ENCODE measurements at places on chromosomes 16 and 17.

DNA sequence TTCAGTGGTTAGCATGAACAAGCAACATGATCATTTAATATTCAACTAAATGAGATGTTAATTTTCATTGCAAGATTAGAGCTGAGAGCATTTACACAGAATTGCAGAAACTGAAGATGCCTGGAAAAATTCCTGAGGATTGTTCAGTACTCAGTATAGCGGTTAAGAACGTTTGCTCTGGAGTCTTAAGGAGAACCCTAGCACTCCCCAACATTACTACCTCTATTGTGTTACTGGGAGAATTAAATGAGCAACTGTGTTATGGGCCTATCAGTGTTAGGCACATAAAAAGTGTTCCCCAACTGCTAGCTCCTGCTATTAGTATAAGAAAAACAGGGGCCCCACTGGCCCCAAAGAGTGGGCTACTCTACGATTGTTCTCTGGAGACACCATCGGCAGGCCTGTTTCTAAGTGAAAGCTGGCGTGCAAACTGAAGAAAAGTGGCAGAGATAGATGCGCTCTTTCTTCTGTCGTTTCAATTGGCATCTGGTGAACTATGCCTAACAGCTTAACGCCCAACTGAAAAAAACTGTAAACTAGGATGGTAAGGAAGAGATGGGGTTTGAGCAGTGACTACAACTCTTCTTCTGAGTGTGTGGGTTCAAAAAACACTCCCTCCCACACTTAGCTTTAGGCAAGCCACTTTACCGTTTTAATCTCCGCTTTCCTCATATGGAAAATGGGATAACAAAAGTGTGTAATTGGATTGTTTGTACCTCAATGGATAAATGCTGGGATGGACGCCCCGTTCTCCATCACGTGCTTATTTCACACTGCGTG, 1.3 kb downstream of the CDR2 start:
- no peak for DNase-seq

- peak; percentile 56 for DNase-seq
Measured at GRCh38 chr16:49531931-49532840, 158.6 kb downstream of the C16orf78 start.

GRCh38 chr16:23284584-23284983, 17.5 kb upstream of the SCNN1B start:
- no peak for DNase-seq

- no peak for DNase-seq
Measured at GRCh38 chr17:9648521-9649110, 3.3 kb downstream of the USP43 start.

DNA sequence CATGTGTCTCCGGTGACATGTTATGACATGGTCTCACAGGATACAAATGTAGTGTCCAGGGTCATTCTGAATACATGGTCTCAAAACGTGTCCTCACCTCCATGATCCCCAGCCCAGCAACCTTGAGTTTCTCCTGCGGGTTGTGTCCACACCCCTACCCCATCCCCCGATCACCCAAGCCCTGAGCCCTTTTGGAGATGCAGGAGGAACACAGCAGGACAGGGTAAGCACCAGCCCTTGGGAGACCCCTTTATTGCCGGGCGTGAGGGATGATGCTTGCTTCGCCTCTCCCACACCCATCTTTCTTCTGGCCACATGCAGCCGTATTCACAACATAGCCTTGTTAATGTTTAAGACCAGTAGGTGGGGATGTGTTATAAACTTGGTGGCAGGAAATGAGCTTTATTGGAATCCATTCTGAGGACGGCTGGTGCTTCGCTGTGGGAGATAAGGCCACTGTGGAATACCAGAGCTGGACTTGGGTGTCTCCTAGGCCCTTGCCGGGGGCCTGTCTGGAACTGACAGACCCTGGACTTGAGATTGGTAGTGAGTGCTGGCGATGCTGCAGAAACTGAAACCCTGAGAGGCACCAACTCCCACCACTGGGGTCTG, 5.5 kb downstream of the TMEM132E start:
- DNase-seq = no peak

DNA sequence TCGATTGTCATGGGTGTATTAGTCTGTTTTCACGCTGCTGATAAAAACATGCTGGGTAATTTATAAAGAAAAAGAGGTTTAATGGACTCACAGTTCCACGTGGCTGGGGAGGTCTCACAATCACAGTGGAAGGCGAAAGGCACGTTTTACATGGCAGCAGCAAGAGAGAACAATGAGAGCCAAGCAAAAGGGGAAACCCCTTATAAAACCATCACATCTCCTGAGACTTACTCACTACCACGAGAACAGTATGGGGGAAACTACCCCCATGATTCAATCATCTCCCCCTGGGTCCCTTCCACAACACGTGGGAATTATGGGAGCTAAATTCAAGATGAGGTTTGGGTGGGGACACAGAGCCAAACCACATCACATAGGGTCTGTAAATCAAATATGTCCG, 167.4 kb upstream of the XYLT1 start:
- DNase-seq = no peak

DNA sequence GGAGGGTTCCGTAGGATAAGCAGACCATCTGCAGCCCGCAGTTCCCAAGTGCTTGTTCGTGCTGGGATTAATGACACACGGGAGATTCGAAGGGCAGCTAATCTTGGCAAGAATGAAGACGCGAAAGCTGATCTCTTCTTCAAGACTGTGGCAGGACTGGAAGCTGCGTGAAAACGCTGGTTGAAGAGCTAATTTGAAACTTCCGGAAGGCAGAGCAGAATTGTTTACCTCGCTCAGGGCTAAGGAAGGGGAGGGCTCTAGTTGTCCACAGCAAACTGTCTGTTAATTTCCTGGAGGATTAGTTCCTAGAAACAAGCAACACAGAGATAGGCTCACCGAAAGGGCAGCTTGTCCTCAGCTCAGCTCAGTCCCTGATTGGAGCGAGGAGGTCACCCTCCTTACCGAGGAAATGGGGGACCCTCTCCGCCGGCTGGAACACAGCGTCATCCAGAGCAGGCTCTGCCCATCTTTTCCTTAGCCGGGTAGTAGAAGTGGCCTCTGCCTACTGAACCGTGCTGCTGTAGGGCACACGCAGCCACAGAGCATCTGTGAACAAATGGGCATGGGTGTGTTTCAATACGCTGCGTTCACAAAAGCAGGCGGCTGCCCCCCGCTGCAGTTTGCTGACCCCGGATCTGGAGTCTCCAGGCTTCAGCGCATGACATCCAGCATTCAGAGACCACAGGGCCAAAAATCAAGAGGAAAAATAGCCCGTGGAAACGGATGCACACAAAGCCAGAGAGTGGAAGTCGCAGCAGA, 16.7 kb upstream of the BAIAP2 start:
- no peak for DNase-seq

- no peak for DNase-seq
Measured at GRCh38 chr16:10876799-10877341, at the start of gene CIITA. Gene CIITA, plus strand, starts transcription at chr16:10877202. Its CDS starts 129 bp downstream, at chr16:10877331.

DNA sequence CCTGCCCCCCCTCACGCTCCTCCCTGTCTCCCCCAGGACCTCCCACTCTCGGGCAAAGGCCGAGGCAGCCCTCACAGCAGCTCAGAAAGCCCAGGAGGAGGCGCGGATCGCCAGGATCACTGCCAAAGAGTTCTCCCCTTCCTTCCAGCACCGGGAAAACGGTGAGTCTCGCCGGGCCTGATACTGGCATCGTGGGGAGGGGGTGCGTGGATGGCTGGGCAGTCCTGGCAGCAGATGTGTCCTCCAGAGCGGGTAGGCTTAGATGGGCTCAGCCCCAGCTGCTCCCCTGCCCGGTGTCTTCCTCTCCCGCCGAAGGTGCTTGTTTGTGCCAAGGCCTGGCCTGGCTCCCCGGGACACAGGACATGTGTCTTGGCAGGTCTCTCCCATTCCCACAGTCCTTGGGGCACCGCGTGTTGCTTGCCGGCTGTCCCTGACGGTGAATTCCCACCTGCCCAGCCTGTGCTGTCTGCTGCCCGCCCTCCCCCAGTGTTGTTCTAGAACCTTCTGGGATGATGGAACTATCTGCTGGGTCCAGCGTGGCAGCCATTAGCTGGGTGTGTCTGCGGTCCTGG, 81.6 kb downstream of the KLHDC4 start:
- DNase-seq = no peak

- DNase-seq = no peak
Measured at GRCh38 chr16:53266156-53266555, 168.1 kb upstream of the RBL2 start.

- DNase-seq = no peak
Measured at GRCh38 chr17:22506861-22507260, 814.5 kb downstream of the KCNJ18 start.

DNA sequence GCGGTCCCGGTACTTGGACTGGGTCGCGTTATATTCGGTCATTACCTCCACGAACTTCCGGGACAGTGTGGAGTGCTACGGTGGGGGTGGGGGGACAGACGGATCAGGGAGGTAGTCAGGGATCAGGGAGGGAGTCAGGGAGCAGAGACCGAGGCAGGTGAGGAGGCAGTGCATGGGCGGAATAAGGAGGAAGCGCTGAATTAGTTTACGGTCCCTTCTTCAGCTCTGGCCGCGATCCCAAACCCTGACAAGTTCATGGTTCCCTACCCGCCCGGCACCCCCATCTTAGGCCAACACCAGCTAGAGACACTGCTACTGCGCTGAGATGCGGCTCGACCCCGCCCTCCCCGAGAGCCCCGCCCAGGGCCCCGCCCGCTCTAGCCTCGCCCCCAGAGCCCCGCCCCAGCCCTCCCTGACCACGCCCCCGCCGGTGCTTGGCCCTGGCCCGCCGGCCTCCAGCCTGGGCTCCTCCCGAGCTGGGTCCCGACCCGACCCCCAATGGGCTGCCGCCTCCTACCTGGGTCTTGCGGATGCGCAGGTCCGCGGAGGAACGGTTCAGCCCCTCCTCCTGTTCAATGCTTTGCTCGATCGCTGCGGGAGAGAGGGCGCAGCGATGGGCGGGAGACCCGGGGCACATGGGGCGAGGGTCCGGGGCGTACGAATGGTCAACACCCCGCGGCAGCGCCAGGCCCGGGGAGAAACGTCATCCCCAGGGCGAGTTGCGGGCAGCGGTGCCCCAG, 12.1 kb downstream of the HSD3B7 start:
- DNase-seq = no peak

GRCh38 chr16:80288616-80289015, 252.2 kb upstream of the DYNLRB2 start:
- no peak for DNase-seq

- DNase-seq = peak; percentile 27
Measured at GRCh38 chr17:60601447-60602384, 1.7 kb downstream of the PPM1D start.

DNA sequence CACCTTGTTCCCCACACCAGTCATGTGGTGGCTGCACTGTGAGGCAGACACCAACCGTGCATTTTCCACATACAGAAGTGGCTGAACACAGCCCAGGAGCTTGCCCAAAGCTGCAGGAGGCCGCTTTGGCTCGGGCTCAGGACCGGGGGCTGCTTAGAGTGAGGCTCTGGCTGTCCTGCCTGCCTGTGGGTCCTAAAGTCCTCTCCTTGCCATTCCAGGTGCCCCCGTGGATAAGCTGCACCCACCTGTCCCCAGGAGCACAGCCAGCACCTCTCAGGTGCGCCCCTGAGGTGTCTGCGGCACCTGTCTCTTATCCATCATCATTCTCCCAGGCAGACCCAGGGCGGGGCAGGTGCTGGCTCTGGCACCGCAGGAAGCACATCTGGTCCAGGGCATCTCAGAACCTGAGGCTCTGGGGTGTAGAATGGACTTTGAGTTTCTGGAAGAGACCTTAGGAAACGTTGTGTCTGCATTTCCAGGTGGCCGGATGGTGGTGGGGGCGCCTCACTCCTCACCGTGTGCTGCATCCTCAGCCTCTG, 180.5 kb upstream of the ZNF469 start:
- no peak for DNase-seq

DNA sequence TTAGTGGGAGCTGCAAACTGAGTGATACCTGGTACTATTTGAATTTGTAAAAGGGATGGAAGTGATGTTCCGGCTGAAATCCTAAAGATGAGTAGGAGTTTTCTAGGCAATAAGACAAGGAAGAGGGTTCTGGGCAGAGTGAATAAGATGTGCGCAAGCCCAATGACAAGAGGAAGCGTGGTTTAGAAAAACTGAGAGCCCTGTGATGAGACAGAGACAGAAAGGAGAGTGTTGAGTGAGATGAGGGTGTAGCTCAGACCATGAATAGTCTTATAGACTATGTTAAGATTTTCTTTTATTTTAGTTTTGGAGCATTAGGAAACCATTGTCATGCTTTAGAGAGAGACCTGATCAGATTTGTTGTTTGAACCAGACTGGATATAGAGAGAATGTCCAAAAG, 50.2 kb downstream of the COX10 start:
- DNase-seq = no peak

DNA sequence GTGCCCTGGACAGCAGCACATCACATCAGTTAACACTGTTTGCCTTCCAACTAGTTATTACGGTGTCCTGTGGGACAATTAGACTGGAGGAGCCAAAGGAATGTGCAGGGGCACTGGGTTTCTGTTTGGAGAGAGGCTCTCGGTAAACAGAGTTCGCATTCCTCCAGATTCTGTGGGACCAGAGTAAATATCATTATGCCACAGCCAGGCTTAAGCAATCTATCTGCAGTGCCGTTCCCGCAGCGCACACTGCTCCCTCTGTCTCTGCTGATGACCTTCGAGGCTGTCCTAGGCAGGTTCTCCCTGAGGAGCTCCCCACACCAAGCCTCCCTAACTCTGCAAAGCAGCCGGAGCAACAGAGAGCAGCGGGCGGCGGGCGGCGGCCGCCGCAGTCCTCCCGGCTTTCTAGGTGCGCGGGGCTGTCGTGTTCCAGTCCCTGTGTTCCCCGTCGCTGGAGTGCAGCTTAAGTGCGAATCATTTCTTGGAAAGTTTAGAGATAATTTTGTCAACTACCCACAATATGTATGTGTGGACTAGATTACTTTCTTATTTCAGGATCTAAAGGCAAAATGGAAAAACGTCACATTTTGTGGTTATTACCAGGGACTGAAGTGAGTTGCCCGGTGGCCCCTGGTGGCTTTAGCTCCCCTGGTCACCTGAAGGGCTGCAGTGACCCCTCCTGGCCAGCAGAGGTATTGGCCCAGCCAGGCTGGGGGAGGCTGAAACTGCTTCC, 43.3 kb downstream of the PGS1 start:
- peak; percentile 56 for DNase-seq

DNA sequence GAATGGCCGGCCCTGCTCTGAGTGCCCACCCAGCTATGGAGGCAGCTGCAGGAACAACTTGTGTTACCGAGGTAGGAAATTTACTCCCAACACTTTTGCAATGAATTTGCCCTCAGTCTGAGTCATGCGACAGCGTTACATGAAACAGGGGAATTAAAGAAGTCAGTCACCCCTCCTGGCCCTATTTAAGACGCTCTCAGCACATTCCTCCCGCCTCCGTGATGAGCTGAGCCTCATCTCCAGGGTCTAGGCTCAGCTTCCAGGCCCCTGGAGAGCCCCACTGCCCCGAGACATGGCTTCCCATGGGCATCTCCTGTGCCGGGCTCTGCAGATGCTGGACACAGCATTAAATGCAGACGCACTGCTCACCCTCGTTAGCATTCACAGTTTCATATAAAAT, 35.0 kb downstream of the CRISPLD2 start:
- DNase-seq = no peak

GRCh38 chr17:40251576-40251975, 32.5 kb downstream of the WIPF2 start:
- no peak for DNase-seq
